Germinal center (tissue), 1 donor: ENCODE measurements at places on chromosomes 3 and 15.

DNA sequence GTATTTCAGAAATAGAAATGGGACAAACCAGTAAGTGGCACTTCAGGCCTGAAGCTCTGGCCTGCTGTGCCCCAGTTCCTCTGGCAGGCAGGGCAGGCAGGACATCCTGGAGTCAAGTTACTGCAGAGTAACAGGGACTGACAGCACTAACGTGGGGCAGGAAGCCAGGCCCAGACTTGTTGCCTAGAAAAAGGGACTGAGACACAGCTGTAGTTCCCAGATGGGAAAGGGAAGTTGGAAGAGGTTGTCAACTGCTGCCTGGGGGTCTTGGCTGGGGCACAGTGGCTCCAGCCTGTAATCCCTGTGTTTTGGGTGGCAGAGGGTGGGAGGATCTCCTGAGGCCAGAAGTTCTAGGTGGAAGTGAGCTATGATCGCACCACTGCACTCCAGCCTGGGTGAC is 171.9 kb downstream of the FMN1 start:
- DNase-seq = no peak

DNA sequence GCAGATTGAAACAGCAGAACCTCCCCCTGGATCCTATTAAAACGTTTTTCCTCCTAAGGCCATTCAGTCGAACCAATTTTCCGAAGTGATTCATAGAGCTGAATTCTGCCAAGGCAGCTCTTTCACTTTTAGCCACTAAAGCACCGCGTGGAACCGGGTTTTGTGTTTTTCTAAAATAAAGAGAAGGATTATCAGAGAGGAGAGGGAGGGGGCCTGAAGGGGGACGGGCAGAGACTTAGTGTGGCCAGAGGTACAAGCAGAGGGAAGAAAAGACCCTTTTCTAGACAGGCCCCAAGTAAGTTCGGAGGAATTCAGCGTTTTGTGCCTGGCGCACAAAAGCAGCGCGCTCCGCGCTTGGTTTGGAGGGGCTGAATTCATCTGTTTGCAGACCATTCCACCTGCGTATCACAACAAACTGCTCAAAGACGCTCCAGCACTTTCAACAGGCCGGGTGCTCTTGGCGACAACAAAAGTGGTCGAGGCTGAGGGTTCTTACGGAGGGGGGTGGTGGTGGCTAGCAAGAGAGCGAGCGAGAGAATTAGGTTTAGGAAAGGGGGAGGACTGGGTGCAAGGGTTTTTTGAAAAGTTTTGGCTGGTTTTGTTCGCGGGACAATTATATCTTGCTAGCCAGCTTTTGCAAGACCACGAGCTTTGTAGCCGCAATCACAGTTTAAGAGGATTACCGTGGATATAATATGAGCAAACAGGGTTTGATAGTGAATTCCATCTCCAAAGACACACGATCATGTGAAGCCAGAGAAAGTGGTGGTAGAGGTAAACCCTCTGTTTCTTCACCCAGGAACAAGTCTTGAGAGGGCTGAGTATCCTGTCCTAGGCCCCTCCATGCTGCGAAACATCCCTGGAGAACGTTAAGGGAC is 1.2 kb upstream of the FEZF2 start:
- no peak for DNase-seq

DNA sequence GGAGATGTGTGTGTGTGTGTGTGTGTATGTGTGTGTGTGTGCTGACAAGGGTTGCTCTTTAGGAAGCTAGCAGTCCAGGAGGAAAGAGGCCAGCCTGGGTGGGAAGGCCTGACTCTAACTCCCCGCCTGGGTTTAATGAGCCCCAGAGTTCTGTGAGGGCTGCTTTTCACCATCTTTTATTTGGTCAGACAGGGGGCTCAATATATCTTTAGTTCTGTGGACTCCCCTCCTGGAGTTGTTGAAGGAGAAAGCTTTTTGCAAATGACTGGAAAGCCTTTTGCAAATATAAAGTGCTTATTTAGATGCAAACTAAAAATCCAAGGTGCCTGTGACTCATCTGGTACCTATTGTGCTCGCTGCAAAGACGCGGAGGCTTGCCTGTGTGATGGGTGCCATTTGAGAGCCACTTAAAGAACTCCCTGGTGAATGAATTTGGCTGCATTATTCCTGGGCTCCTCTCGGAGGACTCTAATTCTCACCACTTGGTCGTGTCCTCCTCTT is 24.5 kb downstream of the DRD3 start:
- DNase-seq = no peak

- peak; percentile 66 for DNase-seq
Measured at GRCh38 chr15:52261498-52262242, 33.9 kb downstream of the MYO5C start.

GRCh38 chr3:127072221-127072771 is 89.4 kb downstream of the PLXNA1 start:
- no peak for DNase-seq

- peak; percentile 90 for DNase-seq
Measured at GRCh38 chr3:20039765-20040547, at the start of gene KAT2B. Gene KAT2B, plus strand, starts transcription at chr3:20040446. Its CDS starts 32 bp downstream, at chr3:20040478.

DNA sequence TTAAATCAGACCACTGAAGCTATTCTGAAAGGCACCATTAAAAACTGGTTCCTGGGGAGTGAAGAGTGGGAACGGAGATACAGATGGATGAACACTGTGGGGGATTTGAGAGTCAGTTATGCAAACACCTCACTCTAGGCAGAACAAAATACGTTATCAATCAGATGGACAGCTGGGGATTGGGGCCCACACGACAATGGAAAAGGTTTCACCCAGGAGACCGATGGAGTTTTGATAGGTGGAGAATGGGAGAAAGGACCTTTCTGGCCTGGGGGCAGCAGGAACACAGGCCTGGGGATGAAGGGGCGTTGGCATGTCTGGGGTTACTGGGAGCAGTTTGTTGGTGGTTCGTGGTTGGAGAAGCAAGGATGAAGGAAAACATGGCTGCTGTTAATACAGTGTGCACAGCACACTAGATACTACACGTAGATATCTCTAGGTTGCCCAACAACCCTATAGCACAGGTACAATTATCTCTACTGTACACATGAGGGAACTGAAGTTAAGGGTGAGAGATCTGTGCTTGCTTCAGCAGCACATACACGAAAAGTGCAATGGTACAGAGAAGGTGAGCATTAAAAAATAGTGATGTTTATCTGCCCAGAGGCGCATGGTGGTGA is 16.5 kb downstream of the ST6GAL1 start:
- peak; percentile 24 for DNase-seq

GRCh38 chr3:7637694-7638093 is 776.8 kb downstream of the GRM7 start:
- DNase-seq = no peak

DNA sequence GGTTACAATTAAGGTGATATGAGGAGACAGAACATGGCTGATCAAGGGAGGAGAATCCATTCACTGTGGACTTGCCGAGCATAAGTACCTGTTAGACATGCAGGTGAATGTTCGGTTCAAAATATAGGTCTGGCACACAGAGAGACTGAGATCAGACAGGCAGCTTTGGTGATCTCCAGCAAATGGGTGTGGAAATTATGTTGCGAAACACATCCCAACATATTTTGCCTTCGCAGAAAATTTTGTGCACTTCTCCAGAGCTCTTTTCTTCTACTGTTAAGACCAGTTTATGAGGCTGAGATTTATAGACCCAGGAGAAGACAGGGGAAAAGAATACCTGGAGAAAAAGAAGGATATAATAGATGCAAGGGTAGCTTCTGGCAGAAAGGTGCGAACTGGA is 183.2 kb downstream of the NEK10 start:
- DNase-seq = no peak

DNA sequence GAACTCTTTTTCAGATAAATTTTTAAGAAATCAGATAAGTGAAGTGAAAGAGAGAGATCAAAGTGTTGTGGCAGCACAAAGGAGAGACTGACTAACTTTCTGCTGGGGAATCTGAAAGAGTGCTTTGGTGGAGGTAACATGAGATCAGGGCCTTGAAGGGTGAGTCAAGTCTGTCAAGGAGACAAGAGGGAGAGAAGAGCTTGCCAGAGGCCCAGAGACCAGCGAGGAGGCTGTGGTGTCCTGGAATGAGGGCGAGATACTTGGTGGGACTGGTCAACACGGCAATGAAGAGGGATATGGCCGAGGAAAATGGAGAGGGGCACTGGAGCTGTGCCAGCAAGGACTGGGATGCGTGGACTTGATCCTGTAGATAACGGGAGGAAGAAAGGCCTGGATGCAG is 4.6 kb downstream of the TADA3 start:
- DNase-seq = no peak

DNA sequence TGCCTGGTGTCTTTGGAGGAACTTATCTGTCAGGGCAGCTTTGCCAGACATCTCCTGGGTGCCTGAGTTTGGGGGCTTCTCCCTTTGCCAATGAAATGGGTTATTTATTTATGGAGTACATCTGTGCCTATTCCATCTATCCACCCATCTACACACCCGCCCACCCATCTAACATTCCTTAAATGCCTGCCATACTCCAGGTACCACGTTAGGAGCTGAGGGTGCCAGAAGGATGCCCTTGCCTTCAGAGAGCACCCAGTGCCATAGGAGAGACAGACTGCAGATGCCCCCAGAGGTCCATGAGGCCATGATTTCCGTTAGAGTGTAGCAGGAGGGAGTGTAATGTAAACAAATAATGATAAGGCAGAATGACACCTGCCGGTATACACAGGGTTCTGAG is 21.8 kb upstream of the KIF23 start:
- no peak for DNase-seq

DNA sequence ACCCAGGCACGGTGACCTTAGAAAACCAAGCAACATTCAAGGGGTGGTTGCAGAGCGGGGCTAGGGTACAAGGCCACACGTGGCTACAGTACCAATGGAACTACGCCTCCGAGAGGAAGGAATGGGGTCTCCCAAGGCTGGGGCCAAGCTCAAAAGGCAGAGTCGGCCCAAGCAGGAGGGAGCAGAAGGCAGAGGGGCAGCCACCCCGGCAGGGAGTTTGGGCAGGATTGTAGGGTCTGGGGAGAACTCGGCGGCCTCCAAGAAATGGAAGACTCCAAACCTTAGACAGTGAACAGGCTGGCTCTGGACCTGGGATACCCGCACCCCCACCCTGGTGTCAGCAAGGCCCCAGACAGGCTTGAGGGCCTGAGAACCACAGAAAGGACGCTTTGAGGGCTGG is 28.7 kb downstream of the ATRIP start:
- DNase-seq = no peak

GRCh38 chr3:149771652-149772271 is 19.5 kb upstream of the COMMD2 start:
- peak; percentile 37 for DNase-seq
